ENCODE measurements at places on chromosomes 3 and 15.

DNA sequence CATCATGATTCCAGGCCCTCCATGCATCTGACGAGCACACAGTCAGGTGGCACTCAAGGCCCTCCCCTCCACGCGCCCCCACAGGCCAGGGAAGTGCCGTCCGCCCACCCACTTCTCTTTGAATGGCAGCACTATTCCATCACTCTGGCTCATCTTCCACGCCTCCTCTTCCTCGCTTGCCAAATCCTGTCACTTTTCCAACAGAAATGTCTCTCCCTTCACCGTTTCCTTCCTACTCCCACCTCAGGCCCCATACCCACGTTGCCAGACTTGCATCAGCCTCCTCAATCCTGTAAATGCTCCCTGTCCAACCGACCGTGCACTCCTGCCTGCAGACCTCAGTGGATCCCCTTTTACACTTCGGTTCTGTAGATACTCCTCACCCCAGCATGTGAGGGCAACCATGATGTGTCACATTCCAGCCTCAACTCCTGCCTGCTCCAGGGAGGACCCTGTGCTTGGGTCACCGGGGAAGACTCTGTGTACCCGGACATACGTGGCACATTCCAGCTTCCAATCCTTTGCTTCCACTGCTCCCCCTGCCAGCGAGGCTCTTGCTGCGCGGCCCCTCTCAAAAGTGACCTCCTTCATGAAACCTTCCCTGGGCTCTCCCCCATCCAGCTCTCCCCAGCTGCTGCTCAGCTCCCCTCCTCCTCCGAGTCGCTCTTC lies 29.6 kb downstream of the ADCY5 start:
- DNase-seq = no peak

- DNase-seq = no peak
These were observed 539.5 kb downstream of the NAALADL2 start for GRCh38 chr3:175398676-175399075.

- DNase-seq = no peak
These were observed 49.0 kb downstream of the LRRN1 start for GRCh38 chr3:3847994-3848922.

DNA sequence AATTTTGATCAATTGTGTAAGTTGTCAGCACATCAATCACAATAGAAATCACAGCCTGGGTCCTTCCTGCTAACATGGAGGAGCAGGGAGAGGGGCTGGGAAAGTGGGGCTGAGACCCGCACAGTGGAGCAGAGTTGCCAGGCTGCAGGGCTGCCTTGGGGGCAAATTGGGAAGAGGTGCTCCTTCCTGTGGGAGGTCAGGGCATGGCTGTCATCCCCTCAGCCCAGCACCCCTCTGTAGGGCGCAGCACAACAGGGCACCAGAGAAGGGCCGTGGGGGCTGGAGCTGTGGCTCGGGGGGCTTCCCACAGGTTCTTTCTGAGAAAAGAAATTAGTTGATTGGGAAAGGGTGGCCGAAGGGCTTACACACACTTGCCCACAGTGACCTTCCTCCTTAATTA lies 126.3 kb downstream of the NSMCE3 start:
- DNase-seq = no peak

GRCh38 chr3:197430502-197430901 lies 125.3 kb downstream of the BDH1 start:
- DNase-seq = no peak

DNA sequence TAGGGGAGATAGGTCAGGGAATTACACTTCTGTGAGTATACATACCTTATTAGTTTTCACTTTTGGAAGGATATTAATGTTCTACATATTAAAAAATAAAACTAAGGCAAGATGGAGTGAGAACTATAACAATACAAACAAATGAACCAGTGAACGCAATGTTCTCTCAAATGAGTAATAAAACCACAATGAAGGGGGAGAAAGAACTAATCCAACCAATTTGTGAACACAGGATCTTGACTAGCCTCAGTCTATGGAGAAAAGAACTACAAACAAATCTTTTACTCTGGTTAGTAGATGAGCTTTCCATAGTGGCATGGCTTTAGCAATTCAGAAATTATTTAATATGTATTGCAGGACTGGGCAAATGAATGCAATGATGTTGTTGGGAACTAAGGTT lies 26.9 kb upstream of the ATOSA start:
- no peak for DNase-seq
